Naive thymus-derived CD8-positive, alpha-beta T cell (primary cell): ENCODE measurements at places on chromosomes 2 and 18. TPM values are rescaled to one million over a fixed set of nuclear protein-coding genes. Genes with fewer than 3 reads are reported as not detected.

CRACDL gene
- total RNA-seq = 2.0 TPM

PKDCC gene
- not detected for total RNA-seq

GRCh38 chr2:218867900-218868299 lies 8.3 kb downstream of the WNT6 start:
- peaks cover 20% of the 10 kb centered on the region for H3K4me1 ChIP-seq
- H3K27ac ChIP-seq = no peak overlapping the region
- no peak overlapping the region for H3K4me3 ChIP-seq
- peaks cover 30% of the 10 kb centered on the region for H3K27me3 ChIP-seq
- no peak for DNase-seq
- H3K36me3 ChIP-seq = no peaks in the 10 kb centered on the region

GRCh38 chr2:22530131-22530530 lies 854.8 kb upstream of the KLHL29 start:
- no peak overlapping the region for H3K4me3 ChIP-seq
- H3K36me3 ChIP-seq = no peaks in the 10 kb centered on the region
- H3K4me1 ChIP-seq = no peaks in the 10 kb centered on the region
- H3K27me3 ChIP-seq = no peaks in the 10 kb centered on the region

GRCh38 chr2:31434911-31435310 lies 20.4 kb upstream of the XDH start:
- no peak for DNase-seq
- no peaks in the 10 kb centered on the region for H3K36me3 ChIP-seq
- peaks cover 18% of the 10 kb centered on the region for H3K27me3 ChIP-seq
- H3K4me3 ChIP-seq = no peak overlapping the region
- no peak overlapping the region for H3K27ac ChIP-seq
